ENCODE measurements at places on chromosomes 4 and X. TPM values are rescaled to one million over a fixed set of nuclear protein-coding genes. Genes with fewer than 3 reads are reported as not detected.

Gene BEX2
- 0.19 TPM for total RNA-seq

Gene IGFBP7
- 2,784 TPM for total RNA-seq

Gene EFHC2
- total RNA-seq = 0.28 TPM

Gene TCEAL1
- total RNA-seq = 28.5 TPM

Measured in regular cardiac myocyte (primary cell).